ENCODE measurements at places on chromosomes 6 and 20.
A peak's percentile ranks its signal among the peaks of the same experiment; 100 is the strongest.

DNA sequence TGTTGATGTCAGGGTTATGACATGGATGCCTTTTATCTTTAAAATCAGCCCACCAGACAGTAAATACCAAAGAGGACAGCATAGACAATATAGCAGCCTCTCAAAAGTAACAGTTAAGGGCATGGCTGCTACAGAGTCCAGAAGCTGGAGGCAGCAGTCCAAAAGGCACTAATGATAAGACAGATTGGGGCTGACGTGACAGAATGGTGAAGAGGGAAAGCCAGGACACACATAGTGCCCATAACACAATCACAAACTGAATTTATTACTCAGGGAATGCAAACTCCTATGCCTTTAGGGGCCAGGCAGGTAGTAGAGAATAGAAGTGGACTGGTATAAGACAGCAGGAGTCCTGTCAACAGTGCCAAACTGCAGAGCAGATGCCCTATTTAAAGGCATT, 40.7 kb downstream of the TP53INP2 start:
- no peak for DNase-seq

- no peak for DNase-seq
Observed at GRCh38 chr20:40319056-40319455, 370.0 kb downstream of the MAFB start.

GRCh38 chr6:24893342-24893850, 42.4 kb downstream of the RIPOR2 start:
- DNase-seq, result no peak

DNA sequence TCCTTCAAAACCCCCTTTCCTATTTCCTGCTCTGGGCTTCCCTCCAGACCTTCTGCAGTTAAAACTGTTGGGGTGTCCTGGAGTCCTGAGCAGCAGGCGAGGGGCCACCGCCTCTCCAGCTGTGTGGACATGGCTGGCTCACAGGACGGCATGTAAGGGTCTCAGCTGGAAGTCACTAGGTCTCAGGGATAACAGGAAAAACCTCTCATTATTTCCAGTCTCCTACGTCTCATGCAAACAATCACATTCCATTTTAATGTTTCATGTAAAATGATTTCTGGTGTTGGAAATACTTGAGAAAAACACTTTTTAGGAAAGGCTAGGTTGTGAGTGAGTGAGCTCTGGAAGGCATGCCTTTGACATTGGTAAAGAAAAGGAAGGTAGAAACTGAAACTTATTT, 158.7 kb downstream of the SCML4 start:
- DNase-seq, result no peak

DNA sequence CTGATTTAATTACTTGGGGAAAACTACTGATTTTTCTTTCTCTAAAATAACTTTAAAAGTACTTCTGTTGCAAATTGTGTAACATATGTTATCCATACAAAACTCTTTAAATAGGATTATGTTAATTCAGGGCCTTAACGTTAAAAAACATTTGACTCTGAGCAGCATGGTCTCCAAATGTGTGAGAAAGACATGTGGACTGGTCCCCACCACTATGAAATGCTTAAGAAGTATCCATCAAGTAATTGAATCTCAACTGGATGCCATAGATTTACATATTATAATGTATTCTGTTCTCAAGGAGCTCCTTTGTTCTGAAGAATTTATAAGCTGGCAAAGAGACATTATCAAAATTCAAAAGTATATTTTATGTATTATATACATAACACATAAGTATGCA, 130.8 kb upstream of the HEY2 start:
- DNase-seq, result no peak

- DNase-seq, result no peak
Observed at GRCh38 chr6:150492507-150492906, 107.2 kb upstream of the PLEKHG1 start.

- DNase-seq, result peak; percentile 51
Observed at GRCh38 chr20:46132705-46133120, 14.6 kb downstream of the CD40 start.

DNA sequence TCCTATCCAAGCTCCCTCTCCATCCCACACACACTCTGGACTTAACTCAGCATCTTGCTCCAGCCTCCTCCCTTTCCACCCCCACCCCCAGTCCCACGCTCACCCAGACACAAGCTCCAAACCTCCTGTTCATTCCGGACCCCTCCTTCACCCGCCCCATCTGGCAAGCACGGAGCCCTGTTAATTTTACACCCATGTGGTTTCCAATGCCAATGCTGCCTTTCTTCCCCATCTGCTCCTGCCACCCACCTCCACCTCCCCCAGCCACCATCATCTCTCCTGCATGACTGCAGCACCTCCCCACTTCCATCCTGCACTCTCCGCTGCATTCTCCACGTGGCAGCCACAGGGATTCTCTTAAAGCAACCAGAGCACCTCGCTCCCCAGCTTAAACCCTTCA, 9.9 kb upstream of the CDK5RAP1 start:
- DNase-seq, result no peak

DNA sequence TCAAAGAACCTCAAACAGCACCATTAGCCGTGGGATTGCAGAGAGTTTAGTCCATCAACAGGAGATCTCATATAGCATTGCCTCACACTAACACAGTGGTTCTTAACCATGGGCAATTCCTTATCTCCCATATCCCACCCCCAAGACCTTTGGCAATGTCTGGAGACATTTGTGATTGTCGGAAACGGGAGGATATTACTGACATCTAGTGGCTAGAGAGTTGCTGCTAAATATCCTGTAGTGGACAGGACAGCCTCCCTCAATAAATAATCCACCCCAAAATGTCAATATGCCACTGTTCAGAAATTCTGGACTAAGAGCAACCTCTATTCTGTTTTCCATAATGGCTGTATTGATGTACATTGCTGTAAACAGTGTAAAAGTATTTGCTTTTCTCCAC, 210.1 kb upstream of the CCN2 start:
- DNase-seq, result no peak

DNA sequence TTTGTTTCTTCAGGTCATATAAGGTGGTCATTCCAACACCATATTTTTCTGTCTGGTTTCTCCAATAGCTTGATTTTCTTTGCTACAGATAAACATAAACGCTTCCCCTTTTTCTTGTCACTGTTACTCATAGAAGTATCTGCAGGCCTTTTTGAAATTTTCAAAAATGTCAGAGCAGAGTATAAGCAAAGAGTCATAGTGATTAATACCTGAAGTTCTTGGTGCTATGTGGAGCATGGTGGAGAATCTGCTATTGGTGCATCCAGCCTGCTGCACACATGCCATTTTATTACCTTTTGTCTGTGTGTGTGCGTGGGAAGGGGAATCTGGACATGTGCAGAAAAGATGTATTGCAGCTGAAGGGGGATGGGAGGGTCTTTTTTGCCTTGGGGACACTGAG, 19.7 kb downstream of the STX11 start:
- no peak for DNase-seq

DNA sequence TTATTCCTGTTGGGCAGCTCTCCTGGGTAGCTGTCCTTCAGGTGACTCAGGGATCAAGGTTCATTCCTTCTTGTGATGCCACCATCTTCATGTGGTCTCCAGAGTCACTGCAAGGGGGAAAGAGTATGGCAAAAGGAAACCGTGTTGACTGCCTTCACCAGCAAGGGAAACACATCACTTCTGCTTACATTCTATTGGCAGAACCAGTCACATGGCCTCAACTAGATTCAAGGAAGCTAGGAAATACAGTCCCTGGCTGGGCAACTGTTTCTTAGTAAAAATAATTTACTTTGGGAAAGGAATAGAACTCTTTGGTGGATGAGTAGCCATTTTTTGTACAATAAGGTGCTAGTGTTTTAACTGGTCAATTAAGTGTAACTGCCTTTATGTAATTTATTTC, 5.3 kb downstream of the ANKRD6 start:
- no peak for DNase-seq

GRCh38 chr20:50312682-50313521, 122.3 kb downstream of the CEBPB start:
- no peak for DNase-seq

- DNase-seq, result no peak
Observed at GRCh38 chr6:86791476-86791875, 145.9 kb upstream of the HTR1E start.

GRCh38 chr6:105401247-105402089, 1.4 kb downstream of the PREP start:
- no peak for DNase-seq

GRCh38 chr6:24933868-24934401, 1.8 kb downstream of the RIPOR2 start:
- no peak for DNase-seq

GRCh38 chr6:34514112-34514511, 42.0 kb downstream of the SPDEF start:
- DNase-seq, result no peak

- no peak for DNase-seq
Observed at GRCh38 chr6:69180361-69181067, 545.4 kb downstream of the ADGRB3 start.

GRCh38 chr20:57243480-57244220, 22.8 kb downstream of the BMP7 start:
- no peak for DNase-seq

- no peak for DNase-seq
Observed at GRCh38 chr6:3577517-3577916, 120.7 kb upstream of the SLC22A23 start.

DNA sequence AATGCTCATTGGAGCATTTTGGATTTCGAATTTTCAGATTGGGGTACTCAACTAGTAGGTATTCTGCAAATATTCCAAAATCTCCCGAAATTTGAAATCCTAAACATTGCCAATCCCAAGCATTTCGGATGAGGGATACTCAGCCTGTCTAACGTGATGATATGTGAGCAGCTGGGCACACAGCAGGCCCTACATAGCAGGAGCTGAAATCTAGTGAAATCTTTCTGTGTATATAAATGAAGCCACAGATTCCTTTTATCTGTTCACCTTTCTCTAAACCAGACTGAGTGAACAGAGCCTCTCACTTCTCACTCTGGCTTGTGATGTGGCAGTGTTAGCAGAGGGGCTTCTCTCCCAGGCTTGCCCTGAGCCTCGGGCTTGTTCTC, 17.8 kb downstream of the STX16 start:
- DNase-seq, result no peak

DNA sequence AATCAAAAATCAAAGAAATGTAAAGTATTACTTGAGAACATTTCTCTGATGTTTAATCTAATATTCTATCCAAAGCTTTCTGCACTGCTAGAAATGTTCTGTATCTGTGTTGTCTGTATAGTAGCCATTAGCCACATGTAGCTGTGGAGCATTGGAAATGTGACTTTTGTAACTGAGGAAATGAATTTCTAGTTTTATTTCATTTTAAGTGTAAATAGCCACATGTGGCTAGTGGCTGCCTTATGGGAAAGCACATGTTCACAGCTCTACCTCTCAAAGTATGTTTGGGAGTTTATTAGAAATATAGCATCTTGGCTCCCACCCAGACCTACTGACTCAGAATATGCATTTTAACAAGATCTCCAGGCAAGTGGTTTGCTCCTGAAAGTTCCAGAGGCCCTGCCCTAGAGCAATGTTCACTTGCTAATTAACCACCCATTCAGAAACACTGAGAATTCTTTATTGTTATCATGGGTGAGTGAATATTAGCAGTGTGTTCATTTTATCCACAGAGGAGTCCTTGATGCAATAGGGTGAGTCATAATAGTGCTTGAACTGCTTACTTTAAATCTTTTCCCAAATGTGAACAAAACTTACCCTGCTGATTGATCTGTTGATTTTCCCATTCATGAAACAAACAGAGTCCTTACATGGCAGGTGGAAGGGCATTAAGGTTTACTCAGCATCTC, 282.7 kb downstream of the PLCB1 start:
- no peak for DNase-seq

GRCh38 chr20:7665376-7665775, 274.9 kb downstream of the HAO1 start:
- DNase-seq, result no peak

DNA sequence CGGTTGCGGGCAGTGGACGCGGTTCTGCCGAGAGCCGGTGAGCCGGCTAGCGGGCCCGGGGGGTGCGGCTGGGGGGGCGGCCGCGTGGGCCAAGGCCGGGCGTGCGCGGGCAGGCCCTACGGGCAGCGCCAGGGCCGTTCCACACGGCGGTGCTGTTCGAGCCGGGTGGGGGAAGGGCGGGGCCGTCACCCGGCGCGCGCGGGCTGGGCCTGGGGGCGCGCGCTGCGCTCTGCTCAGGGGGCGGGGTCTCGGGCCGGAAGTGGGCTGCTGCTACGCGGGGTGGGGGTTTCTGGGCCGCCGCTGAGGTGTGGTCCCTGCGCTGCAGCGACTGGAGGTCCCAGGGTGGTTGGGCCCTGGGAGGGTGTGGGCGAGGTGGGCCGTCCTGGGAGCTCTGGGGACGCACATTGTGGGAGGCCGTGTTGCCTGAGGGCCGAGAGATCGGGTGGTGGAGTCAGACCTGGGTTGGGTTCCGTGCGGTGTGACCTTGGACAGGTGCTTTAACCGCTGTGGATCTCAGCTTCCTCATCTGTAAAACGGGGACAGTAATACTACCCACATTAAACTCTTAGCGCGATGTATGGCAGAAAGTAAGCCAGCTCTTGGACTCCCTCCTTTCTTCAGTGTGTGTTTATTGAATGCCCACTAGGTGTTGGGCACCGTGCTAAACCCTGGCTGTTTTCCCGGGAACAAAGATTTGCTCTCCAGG, 391 bp downstream of the MAPRE1 start:
- peak; percentile 13 for DNase-seq

DNA sequence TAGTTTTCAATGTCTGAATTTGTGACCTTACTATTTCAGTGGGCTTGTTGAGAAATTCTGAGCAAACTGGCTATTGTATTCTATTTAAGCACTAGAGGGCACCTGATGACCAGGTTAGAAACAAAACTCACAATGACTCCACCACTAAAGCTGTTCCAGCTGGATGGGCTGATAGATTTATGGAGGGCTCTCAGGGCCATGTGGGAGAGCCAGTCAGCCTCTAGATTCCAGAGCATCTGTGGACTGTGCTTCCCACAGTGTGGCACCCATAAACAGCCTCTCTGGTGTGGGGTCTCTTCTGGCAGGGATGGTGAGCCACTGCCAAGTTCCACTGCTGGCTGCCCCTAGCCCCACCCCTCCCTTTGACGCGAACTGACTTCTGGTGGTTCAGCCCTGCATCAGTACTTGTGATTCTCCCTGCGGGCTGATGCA, 29.2 kb downstream of the C6orf58 start:
- no peak for DNase-seq

- no peak for DNase-seq
Observed at GRCh38 chr6:27545271-27546046, 72.6 kb upstream of the ZNF184 start.

- no peak for DNase-seq
Observed at GRCh38 chr6:168129292-168130167, 50.5 kb upstream of the FRMD1 start.

- no peak for DNase-seq
Observed at GRCh38 chr6:152499931-152500330, 137.2 kb downstream of the SYNE1 start.

All from inflammatory macrophage treated with lipopolysaccharide for 1 hour (primary cell).